ENCODE measurements at places on chromosomes 12 and 14.

GRCh38 chr14:68729556-68729955 is 63.3 kb downstream of the ZFP36L1 start:
- no peak for DNase-seq

DNA sequence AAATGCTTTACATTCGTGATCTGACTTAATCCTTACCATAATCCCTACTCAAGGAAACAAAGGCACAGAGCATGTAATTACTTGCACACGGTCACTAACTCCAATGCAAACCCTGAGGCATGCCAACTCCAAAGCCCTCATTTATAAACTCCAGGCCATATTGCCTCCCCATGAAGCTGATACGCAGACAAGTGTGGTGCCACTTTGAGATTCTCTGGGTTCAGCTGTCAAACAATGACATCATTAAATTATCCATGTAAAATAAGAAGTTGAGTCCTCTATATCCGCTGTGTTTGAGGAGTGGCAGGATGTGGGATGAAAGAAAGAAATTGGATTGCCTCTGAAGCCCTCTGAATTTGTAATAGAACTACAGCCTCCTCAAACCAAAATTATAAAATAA is 62.8 kb downstream of the ANO4 start:
- DNase-seq = no peak

DNA sequence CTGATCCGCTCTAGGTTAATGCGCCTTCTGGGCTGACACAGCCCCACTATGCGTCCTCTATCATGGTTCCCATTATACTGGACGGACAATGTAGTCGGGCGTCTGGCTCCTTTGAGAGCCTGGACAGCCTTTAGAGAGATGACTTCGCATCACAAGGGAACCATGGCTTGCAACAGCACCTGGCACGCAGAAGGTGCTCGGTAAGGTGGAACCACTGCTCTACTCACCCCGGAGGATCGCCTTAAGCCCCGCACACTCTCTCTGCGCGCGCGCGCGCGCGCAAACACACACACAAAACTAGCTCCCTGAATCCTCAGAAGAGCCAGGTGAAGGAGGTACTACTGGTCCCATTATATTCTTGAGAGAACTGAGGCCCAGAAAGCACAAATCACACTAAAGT is 7.1 kb downstream of the MAP3K12 start:
- no peak for DNase-seq

DNA sequence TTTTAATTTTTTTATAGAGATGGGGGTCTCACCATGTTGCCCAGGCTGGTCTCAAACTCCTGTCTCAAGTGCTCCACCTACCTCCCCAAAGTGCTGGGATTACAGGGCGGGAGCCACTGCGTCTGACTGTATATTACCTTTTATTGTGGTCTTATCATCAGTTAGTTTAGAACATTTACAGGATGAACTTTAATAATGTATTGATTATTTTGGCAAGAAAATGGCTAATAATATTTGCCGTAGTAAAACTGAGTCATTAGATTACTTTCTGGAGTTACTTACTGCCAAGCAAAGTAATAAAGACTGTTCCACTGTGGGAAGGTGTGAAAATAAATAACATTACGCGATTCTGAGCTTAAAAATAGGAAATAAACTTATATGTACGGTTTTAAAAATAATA is 21.9 kb upstream of the KDM2B start:
- no peak for DNase-seq

DNA sequence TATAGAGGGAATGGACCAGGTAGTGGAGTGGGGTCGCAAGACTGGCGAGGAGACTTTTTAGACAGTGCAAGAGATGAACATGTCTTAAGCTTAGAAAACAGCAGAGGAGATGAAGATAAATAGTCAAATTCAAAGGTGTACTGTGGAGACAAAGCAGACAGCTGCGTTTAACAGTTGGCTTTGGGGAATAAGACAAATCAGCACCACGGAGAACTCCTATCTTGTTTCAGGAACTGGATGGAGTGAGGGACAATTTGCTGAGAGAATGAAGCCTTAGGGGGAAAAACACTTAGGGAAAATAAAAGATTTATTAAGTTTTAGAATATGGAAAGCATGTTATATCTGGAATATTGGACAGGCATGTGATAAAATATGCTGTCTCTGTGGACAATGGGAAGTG is 458.8 kb downstream of the GLT1D1 start:
- DNase-seq = no peak

All from T47D (cell line).